ENCODE measurements at places on chromosomes 12 and 14.

DNA sequence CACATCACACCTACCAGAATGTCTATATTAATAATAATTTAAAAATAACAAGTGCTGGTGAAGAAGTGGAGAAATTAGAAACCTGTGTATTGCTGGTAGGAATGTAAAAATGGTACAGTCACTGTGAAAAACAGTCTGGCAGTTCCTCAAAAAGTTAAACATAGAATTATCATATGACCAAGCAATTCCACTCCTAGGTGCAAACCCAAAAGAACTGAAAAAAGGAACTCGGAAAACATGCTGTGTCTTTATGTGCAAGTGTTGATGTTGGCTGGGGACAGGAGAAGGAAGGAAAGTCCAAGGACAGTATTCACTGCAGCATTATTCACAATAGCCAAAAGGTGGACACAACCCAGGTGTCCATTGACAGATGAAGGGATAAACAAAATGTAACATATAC is 146.5 kb downstream of the TTC7B start:
- no peak for ATAC-seq

GRCh38 chr14:47422191-47422590 is 253.2 kb downstream of the MDGA2 start:
- no peak for ATAC-seq

DNA sequence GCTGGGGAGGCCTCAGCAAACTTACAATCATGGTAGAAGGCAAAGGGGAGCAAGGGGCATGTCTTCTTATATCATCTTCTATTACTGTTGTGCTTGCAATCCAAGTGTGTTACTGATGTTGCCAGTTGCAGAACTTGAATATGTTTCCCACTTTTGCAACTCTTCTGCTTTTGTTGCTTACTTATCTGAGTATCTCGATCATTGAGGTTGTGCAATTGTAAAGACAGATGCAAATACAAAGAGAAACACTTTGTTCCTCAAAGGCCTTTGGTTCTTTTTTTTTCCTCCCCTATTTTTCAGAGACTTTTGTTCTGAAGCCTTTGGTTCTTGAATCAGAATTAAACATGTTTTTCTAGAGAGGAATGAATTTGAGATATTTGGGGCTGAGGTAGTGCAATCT is 3.7 kb upstream of the COX8C start:
- no peak for ATAC-seq

GRCh38 chr12:118680356-118680963 is 300.9 kb upstream of the SRRM4 start:
- no peak for ATAC-seq

DNA sequence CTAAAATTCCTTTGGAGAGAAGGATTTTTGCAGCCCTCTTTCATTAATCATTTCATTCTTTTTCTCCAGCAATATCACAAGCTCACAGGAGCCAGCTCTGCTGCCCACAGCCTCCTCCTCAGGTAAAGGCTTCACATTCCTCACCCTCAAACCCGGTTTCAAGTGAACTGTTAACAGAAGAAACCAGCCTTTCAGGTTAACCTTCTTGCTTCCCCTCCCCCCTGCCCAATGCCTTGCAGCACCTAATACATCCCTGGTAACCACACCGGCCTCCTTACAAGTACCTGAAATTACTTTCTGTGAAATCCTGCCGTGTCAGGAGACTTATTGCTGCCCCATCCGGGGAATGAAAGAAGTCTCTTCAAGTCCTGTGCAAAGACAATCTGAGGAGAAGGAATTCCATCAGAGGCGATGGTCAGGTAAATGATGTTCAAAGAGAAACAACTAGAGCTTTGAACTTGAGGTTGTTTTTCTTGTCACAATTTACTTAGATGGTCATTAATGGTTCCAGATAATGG is 111.2 kb downstream of the MYRFL start:
- no peak for ATAC-seq

GRCh38 chr14:91229743-91230200 is 14.7 kb downstream of the GPR68 start:
- no peak for ATAC-seq

- ATAC-seq, result peak; percentile 25
These were observed 83.6 kb upstream of the USP44 start for GRCh38 chr12:95634622-95635621.

GRCh38 chr12:41013881-41014642 is 174.1 kb upstream of the PDZRN4 start:
- ATAC-seq, result no peak

- peak; percentile 86 for ATAC-seq
These were observed 58.9 kb upstream of the PLEKHG3 start for GRCh38 chr14:64645220-64645892.

DNA sequence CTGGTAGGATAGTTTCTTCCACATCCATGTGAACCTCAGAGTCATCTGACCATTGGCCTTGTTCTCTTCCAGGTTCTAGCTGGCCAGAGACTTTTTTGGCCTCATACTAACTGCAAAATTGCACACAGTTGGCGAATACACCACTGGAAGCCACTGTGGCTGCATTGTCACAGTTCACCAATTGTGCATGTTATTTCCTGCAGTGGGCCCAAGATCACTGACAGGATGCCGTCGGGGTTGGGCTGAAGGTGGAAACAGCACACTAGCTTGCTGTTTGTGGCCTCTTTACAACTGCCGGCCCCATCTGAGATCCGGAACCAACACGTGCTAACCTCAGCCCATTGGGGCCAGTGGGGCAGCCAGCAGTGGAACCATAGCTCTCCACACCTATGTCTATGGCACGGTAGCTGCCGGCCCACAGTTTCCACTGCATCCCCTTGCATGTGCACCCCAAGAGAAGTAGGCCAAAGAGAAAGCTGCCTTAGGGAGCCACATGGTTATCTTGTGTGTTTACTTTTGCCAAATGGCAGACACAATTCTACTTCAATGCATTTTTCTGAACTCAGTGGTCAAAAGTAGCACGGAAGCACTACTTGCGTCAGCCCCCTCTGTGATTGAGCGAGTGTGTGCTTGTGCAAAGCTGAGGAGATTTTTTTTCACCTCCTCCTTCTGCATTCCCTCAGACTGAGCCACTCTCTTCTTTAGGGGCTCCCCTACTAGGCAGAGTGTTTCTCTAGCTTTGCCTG is 464.0 kb downstream of the RAD51B start:
- ATAC-seq, result peak; percentile 48

DNA sequence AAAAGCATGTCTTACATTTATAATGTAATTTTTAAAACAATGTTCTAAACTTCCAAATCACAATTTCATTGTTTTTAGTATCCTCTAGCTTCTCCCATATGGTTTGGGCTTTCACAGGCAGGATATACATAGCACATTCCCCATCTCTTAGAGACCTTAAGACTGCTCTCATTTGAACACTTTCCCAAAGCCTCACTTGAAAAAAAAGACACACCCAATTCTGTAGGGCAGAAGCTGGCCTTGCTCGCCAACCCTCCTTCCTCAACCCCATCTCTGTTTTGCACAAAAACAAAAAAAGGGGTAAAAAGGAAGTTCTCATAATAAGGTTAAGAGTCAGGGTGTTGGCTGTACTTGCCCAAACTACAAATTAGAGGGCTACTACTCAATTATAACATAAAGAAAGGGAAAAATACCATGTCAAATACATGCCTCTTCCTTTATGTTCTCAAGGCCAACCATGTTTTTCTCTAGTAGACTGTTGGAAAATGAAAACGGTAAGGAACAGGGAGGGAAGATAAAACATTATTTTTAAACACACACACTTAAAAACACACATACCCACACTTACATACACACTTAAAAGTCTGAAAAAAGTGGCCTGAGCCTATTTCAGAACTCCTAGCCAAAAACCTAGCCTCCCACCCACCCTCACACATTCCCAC is 9.9 kb upstream of the KANSL2 start:
- ATAC-seq, result no peak

DNA sequence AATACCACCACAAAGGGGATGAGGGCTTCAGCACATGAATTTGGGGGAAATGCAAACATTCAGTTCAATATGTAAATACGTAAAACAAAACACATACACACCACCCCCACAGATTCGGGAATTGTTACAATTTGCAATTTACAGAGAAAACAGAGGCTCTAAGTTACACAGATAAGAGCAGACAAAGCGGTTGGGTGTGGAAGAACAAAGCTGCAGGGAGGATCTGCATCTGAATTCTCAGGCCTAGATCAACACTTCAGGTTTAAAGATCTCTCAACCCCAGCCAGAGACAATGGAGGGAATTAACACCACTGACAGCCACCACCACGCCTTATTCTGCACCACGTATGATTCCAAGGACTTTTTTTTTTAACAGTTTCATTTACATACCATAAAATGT is 375.5 kb downstream of the BCL11B start:
- no peak for ATAC-seq

- ATAC-seq, result no peak
These were observed 531.7 kb upstream of the FLRT2 start for GRCh38 chr14:84998216-84998615.

- ATAC-seq, result no peak
These were observed 110.1 kb downstream of the DNAI7 start for GRCh38 chr12:25084816-25085215.

- no peak for ATAC-seq
These were observed 28.1 kb upstream of the CCND2 start for GRCh38 chr12:4245446-4245845.

- ATAC-seq, result no peak
These were observed 202.8 kb upstream of the SOX5 start for GRCh38 chr12:24152270-24152669.

DNA sequence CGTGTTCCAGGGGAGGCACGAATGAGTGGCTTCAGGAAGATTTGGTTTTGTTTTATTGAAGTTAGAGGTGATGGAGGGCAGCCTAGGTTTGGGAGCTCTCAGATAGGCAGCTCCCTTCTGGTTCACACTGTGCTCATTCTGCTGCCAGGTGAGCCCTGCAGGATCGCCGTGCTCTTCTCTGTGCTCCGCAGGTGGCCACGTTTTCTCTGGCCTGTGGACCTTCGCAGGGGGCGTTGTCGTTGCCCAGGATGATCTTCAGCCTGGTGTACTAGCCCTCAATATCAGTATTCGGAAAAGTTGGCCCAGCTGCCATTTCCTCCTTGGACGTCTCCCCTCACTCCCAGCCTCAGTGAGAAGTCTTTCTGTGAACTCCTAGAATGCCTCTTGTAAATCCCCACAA is 69.5 kb downstream of the PELI2 start:
- no peak for ATAC-seq

DNA sequence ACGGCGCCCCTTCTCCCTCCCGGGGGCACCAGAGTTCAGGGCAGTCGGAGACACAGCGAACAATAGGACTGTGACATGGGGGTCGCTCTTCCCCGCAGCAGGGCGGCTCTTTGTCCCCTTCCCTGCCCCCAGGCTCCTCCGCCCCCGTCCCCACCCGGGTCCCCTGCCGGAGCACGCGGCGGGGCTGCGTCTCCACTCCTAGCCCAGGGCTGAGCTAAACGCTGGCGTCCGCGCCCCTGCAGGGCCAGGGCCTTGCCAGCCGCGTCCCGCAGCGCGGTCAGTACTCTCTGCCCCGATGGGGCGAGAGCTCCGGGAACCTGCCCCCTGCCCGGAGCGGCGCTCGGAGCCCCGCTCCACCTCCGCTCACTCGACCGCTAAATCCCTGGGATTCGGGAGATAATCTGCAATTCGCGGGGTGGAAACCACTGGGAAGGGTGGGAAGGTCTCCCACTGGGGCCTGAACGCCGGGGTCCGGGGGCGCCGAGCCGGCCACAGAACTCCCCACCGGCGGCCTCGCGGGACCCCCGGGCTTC is 825 bp upstream of the CCDC85C start:
- peak; percentile 18 for ATAC-seq

- no peak for ATAC-seq
These were observed 163.0 kb downstream of the ATP23 start for GRCh38 chr12:58104351-58104755.

- no peak for ATAC-seq
These were observed 16.3 kb downstream of the CAPZA3 start for GRCh38 chr12:18754124-18754707.

DNA sequence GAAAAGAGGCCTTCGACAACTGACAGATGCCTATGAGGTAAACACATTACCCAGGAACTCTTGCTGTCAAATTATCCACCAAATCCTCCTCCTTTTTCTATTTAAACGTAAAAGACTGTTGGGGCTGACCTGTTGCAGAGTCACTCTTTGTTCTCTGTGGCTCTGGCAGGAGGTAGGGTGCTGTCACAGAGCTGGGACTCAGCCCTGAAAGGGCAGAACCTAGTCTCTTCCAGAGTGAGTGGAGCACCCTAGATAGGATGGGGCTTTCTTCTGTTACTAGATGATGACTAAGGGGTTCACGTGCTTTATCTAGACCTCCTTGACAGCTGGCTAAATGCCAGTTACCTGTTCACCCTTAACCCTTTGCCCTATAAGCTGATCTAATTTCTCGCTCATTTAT is 25.7 kb downstream of the FNTB start:
- ATAC-seq, result no peak

GRCh38 chr12:72493407-72493806 is 221.2 kb downstream of the TRHDE start:
- no peak for ATAC-seq

- ATAC-seq, result no peak
These were observed 23.7 kb downstream of the YLPM1 start for GRCh38 chr14:74786796-74787315.

DNA sequence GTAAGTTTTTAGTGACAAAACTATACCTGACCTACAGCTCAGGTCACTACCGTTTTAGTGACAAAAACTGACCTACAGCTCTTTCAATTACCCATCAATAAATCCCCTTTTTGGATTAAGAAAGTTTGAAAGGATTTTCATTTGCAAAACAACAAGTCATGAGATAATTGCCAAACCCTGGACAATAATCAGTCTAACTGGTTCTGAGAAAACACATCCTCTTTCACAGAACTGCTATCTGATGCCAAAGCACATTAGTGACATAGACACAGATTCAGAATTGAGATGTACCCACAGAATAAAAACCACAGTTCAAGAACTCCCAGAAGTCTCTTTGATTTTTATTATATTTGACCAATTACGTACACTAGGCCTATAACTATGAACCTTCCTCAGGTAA is 126.0 kb upstream of the COCH start:
- ATAC-seq, result no peak

- ATAC-seq, result no peak
These were observed 50.3 kb downstream of the SNAPC1 start for GRCh38 chr14:61812347-61813095.

GRCh38 chr12:46522071-46522470 is 149.5 kb upstream of the SLC38A2 start:
- no peak for ATAC-seq

DNA sequence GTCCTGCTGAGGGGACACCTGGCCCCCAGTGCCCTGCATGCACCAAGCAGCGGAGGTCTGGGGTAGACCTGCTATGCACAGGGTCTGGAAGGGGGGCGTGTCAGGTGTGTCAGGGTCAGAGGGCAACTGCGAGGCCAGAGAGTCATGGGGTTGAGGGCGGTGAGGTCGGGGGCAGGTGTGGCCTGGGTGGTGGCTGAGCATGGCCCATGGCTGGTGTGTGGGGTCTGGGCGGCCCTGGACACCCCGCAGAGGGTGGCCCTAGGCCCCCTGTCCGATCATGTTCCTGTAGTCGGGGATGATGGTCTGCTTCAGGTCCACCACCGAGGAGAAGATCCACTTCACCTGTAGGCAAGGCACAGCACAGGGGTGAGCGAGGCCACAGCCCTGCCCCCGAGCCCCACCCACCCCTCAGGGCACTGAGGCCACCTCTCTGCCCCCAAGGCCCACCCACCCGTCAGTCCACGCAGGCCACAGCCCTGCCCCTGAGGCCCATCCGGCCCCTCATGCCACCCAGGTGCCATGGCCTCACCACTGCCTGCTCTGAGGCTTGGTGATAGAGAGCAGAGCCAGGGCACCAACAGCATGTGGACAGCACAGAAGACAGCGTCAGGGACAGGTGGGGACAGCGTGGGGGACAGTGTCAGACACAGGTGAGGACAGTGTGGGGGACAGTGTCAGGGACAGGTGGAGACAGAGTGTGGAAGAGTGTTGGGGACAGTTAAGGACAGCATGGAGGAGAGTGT is 211.3 kb downstream of the TMEM121 start:
- ATAC-seq, result no peak

GRCh38 chr14:54440476-54440872 is 700 bp downstream of the CNIH1 start:
- ATAC-seq, result no peak

Measured in gastroesophageal sphincter (tissue), 4 donors.